ENCODE measurements at places on chromosomes 3 and 15.

GRCh38 chr3:185439745-185440466, 58.9 kb downstream of the TMEM41A start:
- DNase-seq, result no peak

GRCh38 chr3:69560116-69560515, 174.2 kb upstream of the FRMD4B start:
- no peak for DNase-seq

DNA sequence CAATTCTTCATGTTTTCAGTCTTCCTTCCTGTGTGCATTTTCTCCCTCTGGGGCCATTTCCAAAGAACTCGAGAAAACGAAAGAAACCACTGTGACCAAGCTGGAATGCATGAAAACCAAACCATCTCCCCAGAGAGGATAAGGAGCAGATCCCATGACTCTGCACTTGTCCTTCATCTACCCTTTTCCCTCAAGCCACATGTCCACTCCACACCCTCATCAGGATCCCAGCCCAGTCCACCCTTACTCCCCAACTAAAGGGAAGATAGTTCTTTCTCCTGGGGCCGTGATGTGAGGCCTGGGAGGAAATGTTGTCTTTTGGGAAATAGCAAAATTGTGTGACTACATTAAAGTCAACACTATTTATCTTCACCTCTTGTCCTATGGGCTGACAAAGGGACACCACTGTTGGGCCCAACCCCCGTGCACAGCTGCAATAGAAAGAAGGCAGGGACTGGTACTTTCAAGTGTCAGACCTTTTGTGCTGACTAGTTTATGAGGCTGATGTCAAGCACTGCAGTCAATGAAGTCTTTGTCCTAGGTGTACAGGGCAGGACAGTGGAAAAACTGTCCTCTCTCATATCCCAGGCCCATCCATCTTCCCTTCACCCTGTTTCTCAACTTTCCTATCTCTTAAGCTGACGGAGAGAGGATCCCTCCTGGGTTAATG, 487.1 kb upstream of the NR2F2 start:
- no peak for DNase-seq

DNA sequence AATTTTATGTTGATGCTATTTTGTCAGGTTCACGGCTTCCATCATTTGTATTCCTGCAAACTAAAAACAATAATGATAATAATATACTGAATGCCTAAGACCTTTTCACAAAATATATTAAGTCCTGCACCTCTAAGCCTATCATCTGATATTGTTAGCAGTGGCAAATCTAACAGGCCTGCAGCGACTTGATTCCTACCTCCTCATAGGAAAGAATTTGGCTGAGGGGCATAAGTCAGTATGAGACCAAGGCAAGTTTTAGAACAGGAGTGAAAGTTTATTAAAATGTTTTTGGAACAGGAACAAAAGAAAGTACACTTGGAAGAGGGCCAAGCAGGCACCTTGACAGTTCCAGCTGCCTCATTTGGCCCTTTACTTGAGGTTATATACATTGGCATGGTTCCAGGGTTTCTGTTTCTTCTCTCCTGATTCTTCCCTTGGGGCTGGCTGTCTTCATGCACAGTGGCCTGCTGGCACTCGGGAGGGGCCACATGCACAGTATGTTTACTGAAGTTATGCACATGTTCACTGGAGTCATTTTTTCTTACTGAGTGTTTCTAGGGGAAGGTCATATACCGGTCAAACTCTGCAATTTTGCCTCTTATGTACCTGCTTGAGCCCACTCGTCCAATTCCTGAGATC, 418.1 kb downstream of the EPHA6 start:
- DNase-seq, result no peak

- no peak for DNase-seq
Measured at GRCh38 chr3:87269723-87270122, 6.7 kb downstream of the POU1F1 start.

DNA sequence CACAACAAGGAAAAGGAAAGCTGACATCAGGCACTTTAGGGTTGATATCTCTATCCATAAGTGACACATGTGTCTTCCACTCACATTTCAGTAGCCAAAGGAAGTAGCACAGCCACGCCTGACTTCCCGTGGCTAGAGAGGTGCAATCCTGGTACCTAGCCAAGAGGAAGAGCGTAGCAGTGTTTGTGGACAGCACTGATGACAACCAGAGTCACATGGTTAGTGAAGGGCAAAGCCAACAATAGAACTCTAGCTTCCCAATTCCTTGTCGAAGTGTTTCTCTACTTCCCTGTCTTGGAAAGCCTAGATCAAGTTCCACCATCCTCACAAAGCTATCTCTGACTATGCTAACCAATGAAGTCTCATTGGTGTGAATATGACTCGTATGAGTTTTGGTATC, 189.2 kb downstream of the RSL24D1 start:
- no peak for DNase-seq

DNA sequence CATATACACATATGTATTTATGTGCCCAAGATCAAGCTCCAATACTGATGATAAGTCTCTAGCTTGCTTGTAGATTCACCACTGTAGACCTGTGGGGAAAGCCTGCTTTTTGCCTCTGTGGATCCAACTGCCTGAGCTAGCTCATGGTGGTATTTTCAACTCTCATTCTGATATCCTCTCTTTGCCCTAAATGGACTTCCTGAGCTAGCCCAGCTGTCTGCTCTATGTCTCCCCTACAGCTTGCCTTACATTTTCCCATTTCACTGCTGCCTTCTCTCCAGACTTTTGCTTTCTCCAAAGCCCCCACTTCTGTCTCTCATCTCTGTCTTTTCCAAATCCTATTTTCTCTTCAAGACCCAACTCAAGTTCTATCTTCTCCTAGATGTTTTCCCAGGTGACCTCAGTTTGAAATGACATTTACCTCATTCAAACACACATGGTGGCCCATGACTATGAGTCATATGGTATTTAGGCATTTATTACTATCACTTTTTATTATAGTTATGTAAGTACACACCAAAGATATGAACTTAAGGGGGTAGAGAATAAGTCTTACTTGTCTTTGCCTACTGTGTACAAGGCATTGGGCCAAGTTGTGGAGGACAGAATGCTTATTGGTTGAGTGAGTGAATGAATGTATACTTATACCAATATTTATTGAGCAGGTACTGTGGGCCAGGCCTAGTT, 191.7 kb downstream of the NR1D2 start:
- DNase-seq, result no peak

DNA sequence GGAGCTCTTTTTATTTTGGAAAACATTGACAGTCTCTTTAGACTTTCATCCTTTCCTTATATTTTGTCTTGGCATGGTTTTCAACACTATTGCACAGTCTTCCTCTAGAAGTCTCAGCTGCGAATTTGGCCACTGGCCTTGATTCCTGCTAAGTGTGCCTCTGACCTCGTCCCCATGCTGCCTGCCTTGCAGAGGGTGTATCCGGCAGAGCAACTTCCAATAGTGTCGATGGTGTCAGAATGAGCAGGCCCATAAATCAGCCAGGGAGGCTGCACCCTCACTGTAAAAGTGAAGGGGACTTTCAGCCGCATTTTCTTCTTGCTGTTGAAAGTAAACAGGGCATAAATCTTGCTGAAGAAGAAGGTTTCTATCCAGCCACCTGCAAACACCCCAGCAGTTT, 336.7 kb upstream of the TRIM42 start:
- no peak for DNase-seq

DNA sequence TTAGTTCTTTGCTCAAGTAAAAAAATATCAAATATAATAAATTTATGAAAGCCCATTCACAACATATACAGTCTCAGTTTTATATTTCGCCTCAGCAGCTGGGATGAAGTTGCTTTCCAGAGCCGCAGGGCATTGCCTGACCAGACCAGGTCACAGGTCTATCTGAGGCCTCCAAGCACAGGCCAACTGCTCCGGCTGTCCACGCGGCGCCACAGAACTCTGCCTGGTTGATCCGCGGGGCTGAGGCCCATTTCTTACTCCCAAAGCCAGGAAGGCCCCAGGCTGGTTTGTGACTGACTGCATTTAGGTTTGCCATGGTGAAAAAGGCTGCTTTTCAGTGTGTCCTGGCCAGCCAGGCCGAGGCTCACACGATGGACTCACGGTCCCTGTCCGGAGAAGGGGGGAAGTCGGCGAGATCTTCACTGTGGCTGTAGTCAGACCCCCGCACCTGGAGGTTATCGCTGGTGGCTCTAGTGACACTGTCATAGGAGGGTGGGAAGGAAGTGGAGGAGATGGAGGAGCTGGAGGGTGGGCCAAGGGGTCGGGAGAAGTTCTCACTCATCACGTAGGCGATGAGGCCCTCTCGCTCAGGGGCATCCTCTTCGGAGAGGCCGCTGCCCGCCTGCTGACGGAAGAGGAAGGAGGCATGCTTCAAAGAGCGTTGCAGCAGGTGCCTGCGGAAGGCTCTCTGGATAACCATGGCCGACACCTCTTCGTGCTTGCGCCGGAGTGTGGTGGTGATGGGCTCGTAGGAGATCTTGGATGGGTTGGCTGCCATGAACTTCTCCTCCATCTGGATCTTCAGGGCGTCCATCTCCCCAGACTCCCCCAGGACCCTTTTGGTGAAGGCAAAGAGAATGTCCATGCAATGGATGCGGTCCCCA, 54.1 kb downstream of the EXOG start:
- no peak for DNase-seq

- no peak for DNase-seq
Measured at GRCh38 chr3:69250014-69250413, 127.6 kb upstream of the LMOD3 start.

GRCh38 chr3:15361494-15362214, 29.3 kb upstream of the SH3BP5 start:
- no peak for DNase-seq

GRCh38 chr3:186070550-186070949, 38.3 kb downstream of the ETV5 start:
- DNase-seq, result no peak

- DNase-seq, result no peak
Measured at GRCh38 chr3:146050691-146051090, 110.3 kb downstream of the PLOD2 start.

GRCh38 chr3:38698760-38699159, 49.3 kb upstream of the SCN5A start:
- no peak for DNase-seq

- peak; percentile 47 for DNase-seq
Measured at GRCh38 chr3:72665701-72666446, 182.4 kb downstream of the SHQ1 start.

All from activated CD8-positive, alpha-beta memory T cell treated with anti-CD3 and anti-CD28 coated beads for 1 hour (primary cell).